ENCODE measurements at places on chromosomes 2 and 18. TPM values are rescaled to one million over a fixed set of nuclear protein-coding genes. Genes with fewer than 3 reads are reported as not detected.
A peak's percentile ranks its signal among the peaks of the same experiment; 100 is the strongest.

- peak; percentile 71 for DNase-seq
Measured at GRCh38 chr2:7878786-7879482, 802.9 kb upstream of the ID2 start.

GRCh38 chr2:175935289-175936181, 66.5 kb downstream of the LNPK start:
- no peak for DNase-seq

GRCh38 chr2:110867078-110867477, 134.7 kb downstream of the ACOXL start:
- DNase-seq, result no peak

DNA sequence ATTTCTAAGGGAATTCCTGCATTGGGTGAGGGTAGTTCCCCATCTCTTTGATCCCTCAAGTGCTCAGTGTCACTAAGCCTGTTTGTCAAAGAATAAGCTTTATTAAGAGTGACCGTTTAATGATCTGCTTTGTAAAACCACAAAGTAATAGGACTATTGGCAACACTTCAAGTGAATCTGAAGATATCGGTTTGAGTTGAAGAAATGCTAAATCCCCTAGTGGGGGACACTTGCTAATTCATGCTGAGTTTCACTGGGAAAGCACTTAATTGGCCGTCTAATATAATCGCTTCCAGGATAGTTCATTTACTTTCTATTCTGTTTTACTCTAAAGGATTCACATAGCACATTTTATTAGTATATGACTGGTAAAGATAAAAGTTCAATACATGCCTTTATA, 54.4 kb downstream of the DTNA start:
- no peak for DNase-seq

DNA sequence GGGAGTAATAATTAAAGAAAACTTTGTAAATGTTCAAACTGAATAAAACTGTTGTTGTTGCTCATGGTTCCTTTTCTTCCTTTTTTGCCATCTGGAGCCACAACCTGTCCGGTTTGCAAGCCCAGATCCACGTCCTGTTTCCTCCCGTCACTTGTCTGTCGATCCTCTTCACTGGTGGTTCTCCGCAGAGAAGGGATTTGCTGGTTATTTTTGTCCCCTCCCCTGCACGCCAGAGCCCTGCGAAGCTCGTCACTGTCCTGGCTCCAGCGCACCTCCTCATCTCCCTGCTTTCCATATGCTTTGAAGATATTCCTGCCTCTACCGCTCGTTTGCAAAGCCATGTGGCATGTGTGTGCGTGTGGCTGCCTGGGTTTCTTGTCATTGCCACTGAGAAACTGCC, 461.4 kb downstream of the RNF144A start:
- DNase-seq, result no peak

The ESCO1 gene
- 19.9 TPM for total RNA-seq

- no peak for DNase-seq
Measured at GRCh38 chr2:2832657-2833056, 501.6 kb upstream of the MYT1L start.

The C2orf80 gene
- total RNA-seq, result not detected

- DNase-seq, result no peak
Measured at GRCh38 chr2:217751192-217751591, 251.6 kb downstream of the TNS1 start.

The TRIM43 gene
- not detected for total RNA-seq

The FAM168B gene
- total RNA-seq, result 100 TPM

GRCh38 chr2:173981520-173981919, 16.3 kb upstream of the SP3 start:
- no peak for DNase-seq

GRCh38 chr18:56468396-56468795, 170.0 kb downstream of the TXNL1 start:
- DNase-seq, result no peak

DNA sequence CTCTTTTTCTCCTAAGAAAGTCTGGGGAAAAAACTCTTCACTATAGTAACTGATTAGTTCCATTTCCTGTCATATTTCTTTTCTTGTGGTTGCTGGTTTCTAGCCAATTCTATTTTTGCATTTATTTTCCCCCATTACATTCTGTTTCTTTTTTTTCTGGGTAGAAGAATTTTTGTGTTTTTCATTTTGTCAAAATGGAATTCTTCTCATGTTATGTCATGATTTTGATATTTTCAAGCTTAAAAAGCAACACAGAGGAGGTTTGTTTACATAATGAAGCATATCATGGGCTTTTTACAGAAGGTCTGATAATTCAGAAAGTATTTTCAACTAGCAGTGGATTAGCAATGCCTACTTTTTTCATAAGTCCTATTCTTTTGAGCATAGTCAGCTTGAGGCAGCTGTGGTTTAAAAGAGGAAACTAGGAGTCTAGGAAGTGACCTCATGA, 102.0 kb downstream of the MAP2 start:
- DNase-seq, result peak; percentile 46

DNA sequence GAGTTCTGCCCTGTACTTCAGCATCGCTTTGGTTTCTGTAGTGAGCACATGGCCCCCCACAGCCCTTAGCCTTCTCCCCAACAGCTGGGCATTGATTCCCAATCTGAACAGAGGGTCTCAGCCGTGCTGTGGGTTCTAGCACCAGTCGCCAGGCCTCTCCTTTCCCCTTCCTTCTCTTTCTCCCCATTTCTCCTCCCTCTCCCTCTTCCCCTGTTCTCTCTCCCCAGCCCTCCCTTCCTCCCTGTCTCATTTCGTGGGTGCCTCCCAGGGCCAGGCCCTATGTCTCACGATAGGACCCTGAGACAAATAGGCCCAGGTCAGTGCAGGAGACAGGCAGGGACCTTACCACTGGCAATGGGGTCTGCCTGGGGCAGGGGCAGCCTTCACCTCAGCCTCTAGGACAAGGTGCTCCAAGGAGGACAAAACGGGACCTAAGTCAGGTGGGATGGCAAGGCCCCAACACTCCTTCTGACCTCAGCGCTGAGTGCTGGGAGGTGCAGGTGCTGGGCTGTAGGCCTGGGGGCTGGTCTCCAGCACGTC, 143.4 kb upstream of the GPC1 start:
- no peak for DNase-seq

The MC2R gene
- not detected for total RNA-seq

- DNase-seq, result no peak
Measured at GRCh38 chr2:86821306-86821705, 30.6 kb upstream of the CD8A start.

- no peak for DNase-seq
Measured at GRCh38 chr18:69557282-69557681, 156.6 kb downstream of the DOK6 start.

GRCh38 chr2:194020155-194020554, 1636.9 kb upstream of the SLC39A10 start:
- DNase-seq, result peak; percentile 14

The RUFY4 gene
- not detected for total RNA-seq

DNA sequence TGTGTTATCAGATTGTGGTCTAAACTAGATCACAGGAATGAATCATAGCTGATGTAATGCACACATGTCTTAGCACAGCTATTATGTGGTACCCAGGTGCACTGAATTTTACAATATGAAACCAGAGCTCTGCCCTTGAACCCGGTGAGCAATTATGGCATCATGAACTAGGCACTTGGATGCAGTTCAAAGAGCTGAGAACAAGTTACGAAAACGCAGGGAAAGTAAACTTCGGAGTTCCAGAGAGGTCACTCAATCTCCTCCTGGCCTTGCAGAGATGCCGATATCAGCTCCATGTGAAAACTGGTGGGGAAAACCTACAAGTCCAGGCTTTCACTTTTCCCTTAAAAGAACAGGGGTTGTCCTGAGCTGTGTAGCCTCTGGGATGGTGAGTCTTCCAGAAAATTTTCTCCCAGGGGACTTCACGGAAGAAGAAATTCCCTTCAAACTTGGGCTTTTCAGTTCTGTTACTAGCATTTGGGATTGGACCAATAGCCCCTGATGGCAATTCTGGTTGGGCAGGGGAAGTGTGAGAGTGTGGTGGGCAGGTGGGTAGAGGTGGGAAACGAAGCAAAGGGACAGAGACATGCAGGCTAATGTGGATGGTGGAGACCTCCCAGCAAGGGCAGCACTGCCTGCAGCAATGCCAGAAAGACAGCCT, 71.1 kb upstream of the SH3BP4 start:
- DNase-seq, result peak; percentile 53

DNA sequence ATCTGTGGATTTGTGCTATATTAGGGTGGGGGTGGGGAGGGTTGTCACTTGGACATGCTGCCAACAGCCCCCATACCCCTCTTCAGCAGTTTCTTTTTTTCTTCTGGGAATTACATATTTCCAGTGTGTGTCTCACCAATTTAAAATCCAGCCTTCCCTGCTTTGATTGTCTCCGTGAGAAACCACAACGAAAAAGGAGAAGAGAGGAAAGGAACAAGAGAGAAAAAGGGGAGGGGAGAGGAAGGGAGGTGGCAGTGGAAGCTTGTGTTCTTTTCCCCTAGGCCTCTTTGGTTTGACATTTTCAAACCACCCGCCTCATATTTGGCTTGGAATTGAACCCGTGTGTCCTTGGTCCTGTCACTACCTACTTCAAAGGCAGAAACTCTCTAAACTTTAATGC, 860 bp downstream of the CTNNA2 start:
- peak; percentile 31 for DNase-seq

- no peak for DNase-seq
Measured at GRCh38 chr2:224777559-224777930, 61.4 kb upstream of the CCDC195 start.

The ARMC9 gene
- 221 TPM for total RNA-seq

DNA sequence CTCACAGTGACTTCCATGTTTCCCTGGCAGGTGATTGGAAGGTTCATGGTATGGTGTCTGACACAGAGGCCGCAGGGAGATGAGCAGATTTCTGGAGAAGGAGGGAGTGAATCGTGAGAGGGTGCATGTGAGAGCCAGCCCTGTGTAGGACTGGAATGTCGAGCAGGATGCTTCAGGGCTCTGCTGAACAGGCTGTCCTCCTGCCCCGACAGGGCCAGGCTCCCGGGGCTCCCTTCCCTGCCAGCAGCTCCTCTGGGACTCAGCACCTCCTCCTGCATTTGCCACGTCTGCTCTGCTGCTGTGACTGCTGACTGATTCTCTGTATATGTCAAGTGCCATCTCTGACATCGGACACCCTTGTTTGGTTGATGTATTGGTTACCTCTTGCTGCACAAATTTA, 38.5 kb upstream of the INHBB start:
- no peak for DNase-seq
